BE2C (cell line): ENCODE measurements at places on chromosomes 3 and 15.

- no peak for DNase-seq
These were observed 33.0 kb downstream of the ALDH1L1 start for GRCh38 chr3:126147147-126147931.

- no peak for DNase-seq
These were observed 98.6 kb downstream of the TPRA1 start for GRCh38 chr3:127491909-127492308.

- no peak for DNase-seq
These were observed 112.9 kb downstream of the GSK3B start for GRCh38 chr3:119981386-119981785.

- DNase-seq: no peak
These were observed 417.4 kb upstream of the ATP11B start for GRCh38 chr3:182375916-182376315.

DNA sequence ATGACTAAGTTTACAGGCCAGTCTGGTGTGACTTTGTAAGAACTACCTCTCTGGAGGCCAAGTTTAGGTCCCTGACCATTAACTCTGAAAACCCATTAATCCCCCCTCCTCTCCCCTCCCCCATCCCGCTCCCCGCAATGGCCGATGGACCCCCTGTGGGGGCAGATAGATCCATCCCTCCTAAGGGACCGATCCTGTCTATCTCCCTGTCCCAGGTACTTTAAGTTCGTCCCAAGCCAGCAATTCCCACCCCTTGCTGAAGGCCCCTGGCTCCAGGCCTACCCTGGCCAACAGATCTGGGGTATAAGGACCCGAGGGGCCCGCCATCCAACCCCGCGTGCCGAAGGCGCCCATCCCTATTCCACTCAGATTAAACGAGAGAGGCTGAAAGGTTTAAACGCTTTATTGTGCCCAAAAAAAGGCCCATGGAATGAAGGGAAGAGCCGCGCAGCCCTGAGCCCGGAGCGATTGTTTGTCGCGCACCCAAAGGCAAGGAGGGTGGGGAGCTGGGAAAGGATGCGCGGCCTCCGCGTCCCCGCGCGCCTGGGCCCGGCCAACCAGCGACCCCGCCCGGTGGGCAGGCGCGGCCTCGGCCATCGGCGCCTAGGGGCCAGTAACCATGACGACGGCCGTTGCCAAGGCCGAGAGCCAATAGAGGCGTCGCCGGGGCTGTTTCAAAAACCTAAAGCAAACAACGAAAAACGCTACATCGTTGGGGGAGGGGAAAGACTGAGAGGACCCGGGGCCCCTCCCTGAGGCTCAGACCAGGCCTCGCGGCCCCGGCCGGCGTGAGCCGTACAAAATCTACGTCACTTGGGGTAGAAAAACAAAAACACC lies 35.9 kb downstream of the HMCES start:
- peak; percentile 97 for DNase-seq

DNA sequence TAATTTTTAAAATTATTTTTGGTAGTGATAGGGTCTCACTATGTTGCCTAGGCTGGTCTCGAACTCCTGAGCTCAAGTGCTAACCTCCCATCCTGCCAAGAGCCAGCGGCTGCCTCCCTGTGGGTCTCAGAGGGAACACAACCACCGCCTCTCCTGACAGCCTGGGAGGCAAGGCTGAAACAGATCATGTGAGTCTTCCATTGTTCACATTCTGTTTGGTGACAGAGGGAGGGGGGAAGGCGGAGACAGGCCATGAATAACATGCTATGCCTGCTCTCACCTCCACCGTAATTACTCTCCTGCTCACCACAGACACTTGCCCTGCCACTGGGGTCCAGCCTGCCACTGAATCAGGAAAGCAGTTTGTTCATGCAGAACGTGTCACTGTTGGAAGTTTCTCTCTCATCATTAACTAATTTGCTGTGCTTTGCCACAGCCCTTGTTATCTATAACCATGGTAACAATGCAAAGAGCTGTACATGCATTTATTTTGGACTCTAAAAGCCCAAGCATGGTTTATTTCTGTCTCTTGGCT lies 78.4 kb upstream of the RASGRF1 start:
- DNase-seq: peak; percentile 75

GRCh38 chr15:77002436-77002835 lies 7.5 kb downstream of the PSTPIP1 start:
- DNase-seq: no peak

DNA sequence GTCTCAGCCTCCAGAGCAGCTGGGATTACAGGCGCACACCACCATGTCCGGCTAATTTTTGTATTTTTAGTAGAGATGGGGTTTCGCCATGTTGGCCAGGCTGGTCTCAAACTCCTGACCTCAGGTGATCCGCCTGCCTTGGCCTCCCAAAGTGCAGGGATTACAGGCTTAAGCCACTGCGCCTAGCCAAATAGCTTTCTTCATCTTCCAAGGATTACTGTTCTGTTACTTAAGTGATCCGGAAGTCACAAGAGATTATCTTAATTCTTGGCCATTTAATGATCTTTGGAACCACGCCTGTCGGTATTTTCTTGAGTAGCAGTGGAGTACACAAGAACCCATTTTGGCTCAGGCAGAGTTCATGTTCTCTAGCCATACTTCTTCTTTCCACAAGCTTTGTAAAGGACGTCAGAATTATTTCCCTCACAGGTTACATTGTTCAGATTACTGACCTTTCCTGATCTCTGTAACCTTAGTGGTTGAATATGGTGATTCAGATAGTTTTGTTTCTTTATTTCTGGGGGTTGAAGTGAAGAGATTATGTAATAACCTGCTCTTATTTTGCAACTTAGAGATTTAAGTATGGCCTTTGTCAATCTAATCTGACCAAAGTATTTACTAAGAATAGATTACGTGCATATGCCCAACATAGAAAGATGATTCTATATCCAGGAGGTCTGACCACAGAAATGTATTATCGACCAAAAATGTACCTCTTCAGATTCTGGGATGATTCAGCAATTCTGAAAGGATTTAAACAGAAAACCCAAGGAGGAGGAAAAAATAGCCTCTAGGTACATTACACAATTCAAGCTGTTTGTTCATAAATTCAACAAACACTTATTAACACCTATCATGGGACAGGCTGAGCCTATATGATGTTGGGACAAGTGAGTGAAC lies 132.2 kb downstream of the GREM1 start:
- no peak for DNase-seq

GRCh38 chr15:64456634-64457108 lies 3.7 kb upstream of the ZNF609 start:
- no peak for DNase-seq

- DNase-seq: no peak
These were observed 291.9 kb upstream of the STT3B start for GRCh38 chr3:31240874-31241273.

DNA sequence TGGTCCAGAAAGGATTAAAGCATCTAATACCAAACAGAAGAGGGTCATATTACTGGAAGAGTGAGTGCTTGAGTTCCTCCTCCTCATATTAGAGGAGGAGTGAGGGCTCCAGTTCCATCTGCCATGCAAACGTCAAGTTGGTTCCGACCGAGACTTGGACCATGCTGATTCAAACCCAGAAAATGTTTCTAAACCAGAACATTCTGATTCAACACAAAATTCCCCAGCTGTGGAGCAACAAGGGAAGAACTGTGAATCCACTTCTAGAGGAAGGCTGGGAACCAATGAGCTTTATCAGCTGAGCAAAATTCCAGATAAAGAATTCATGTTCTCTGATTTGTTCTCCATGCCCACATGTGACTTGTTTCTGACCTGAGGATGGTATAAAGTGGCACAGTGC lies 135.6 kb upstream of the WNT5A start:
- no peak for DNase-seq

GRCh38 chr3:31978553-31978952 lies 2.5 kb downstream of the OSBPL10 start:
- no peak for DNase-seq

GRCh38 chr15:85010386-85011159 lies 28.9 kb downstream of the PDE8A start:
- no peak for DNase-seq

DNA sequence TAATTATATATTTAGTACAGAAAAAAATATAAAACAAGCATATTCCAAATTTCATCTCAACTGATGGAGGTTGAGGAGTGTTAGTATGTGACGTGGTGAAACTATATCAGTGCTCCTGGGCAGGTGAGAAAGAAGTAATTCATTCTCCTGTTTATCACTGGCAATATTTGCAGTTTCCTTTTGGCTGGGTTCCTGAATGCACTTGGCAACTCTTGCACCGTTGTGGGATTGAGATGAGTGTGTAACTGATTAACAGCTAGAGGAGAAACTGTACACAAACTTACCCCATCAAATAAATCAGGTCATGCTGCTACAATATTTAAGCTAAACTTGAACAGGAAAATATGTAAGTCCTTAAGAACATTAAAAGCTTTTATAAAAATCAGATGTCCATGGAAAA lies 2.1 kb upstream of the ATP13A4 start:
- DNase-seq: no peak

- DNase-seq: no peak
These were observed 109.4 kb upstream of the TNIK start for GRCh38 chr3:171569571-171570132.

DNA sequence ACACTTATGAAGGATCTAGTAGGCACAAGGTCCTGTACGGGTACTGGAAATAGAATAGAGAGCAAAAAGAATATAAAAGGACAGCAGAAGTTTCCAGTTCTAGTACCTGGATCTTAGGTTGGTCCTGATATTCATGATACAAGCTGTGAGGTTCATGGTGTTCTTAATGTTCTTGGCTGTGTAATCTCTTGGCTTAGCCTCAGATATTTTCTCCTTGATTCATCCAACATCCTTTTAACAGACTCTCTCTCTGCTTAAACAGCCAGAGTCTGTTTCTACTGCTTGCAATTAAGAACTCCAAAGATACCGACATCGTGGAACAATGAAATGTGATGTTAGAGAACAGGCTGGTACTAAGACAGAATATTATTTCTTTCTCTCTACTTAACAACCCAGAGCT lies 49.9 kb downstream of the CNTN3 start:
- no peak for DNase-seq

- DNase-seq: no peak
These were observed 29.9 kb upstream of the ADPGK start for GRCh38 chr15:72813345-72814004.

DNA sequence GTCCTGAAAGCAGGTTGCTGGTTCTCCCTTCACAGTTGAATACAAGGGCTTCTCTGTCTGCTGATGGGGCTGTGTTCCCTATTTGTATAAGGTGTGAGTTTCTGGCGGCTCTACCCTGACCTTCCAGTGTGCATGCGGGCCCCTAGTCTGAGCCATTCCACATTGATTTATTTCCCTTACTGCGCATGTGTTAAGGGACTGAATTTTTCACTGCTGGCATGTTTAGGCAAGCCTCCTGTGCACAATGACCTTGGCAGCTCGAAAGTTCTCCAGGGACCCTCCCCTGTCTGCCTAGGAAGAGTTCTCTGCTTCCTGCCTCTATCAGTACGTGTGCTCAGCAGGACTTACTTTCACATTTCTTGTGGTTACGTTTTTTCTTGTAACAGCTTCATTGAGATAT lies 11.4 kb downstream of the TRAK1 start:
- DNase-seq: no peak

- peak; percentile 69 for DNase-seq
These were observed 121.8 kb upstream of the CADM2 start for GRCh38 chr3:84836961-84837360.

DNA sequence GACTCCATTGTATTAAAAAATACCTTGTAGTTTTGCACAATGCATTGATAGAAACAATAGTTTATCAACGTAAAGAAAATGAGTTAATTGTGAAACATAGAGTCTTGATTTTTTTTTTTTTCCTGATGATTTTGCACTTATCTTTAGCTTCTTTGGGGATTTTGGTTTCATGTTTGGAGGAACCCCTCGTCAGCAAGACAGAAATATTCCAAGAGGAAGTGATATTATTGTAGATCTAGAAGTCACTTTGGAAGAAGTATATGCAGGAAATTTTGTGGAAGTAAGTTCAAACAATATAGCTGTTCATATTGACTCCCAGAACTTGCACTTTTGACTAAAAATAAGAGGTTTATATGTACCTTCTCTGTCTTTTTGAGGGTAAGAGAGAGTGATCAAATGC lies 7.0 kb downstream of the DNAJB11 start:
- no peak for DNase-seq

- DNase-seq: no peak
These were observed 1202.3 kb downstream of the NSUN3 start for GRCh38 chr3:95265129-95265528.

DNA sequence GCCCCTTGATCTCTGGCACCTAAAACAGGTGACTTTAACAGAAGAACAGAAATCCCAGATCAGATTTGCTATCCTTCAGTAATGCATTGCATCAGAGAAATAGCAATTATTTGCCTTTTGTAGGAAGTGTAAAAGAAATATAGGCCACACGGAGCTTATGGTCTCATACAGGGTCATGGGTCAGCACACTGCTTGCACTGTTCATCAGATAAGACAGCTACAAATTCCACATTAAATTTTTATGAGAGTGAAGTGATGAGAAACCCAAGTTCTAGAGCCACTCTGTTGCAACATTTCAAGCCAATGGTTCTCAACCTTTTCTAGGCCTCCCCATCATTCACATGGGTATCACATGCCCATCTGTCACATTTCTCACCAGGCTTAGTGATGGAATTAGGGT lies 33.4 kb upstream of the TMEM87A start:
- no peak for DNase-seq

DNA sequence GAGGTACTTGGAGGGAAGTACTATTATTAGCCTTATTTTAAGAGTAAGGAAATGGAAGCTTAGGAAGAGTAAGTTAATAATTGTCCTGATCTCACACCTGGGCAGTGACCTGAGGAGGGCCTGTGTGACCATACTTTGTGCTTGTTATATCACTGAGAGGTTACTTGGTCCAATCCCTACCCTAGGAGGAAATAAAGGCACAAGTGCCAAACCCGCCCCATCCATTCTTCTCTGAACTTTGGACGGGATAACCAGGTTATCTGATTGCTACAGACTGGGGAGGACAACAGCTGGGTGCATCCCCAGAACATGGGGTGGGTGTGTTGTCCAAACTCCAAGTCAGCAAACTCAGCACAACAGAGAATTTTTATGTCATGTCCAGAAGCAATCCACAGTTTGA lies 77.7 kb upstream of the NR2E3 start:
- DNase-seq: no peak

DNA sequence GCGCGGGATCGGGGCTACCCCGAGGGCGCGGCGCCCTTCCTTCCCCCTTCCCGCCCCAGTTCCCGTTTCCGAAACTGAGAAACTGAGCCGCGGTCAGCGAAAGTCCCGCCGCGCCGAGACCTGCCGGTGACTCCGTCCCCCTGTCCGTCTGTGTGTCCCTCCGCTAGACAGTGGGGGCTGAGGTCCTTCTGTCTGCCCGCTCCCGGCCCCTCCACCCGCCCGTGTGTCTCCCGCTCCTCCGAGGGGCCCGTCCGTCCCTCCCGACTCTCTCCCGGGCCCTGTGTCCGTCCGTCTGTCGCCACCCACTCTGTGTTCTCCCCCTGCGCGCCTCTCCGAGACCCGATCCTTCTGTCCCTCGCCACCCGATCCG lies 426 bp downstream of the PRKCD start:
- no peak for DNase-seq
